ENCODE measurements at places on chromosomes 1 and 21.
A peak's percentile ranks its signal among the peaks of the same experiment; 100 is the strongest.

DNA sequence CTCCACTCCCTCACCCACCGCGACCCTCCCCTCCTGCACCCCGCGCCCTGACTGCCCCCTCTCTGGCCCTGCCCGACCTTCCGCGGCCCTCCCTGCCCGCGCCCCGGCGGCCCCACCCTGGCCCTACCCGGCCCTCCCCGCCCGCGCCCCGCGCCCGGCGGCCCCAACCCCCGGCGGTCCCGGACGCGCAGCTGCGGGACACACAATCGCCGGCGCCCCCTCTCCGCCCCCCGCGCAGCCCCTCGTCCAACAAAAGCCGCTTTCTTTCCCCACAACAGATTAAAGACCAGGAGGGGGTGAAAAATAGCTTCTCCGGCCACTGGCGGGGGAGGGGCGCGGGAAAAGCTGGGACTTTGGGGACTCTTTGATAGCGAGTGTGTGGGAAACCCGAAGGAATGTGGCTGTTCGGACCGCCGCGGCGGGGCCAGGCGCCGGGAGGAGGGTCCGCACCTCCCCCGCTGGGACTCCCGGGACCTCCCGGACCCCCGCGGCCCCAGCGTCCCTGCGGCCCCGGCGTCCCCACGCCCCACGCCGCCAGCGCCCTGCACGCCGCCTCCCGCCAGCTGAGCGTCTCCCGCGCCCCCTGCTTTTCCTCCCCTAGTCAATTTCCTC, 8.8 kb upstream of the ID3 start:
- no peak for DNase-seq

GRCh38 chr1:43731867-43732531, 24.7 kb downstream of the ST3GAL3 start:
- no peak for DNase-seq

- no peak for DNase-seq
Measured at GRCh38 chr1:58418283-58419228, 128.0 kb downstream of the OMA1 start.

DNA sequence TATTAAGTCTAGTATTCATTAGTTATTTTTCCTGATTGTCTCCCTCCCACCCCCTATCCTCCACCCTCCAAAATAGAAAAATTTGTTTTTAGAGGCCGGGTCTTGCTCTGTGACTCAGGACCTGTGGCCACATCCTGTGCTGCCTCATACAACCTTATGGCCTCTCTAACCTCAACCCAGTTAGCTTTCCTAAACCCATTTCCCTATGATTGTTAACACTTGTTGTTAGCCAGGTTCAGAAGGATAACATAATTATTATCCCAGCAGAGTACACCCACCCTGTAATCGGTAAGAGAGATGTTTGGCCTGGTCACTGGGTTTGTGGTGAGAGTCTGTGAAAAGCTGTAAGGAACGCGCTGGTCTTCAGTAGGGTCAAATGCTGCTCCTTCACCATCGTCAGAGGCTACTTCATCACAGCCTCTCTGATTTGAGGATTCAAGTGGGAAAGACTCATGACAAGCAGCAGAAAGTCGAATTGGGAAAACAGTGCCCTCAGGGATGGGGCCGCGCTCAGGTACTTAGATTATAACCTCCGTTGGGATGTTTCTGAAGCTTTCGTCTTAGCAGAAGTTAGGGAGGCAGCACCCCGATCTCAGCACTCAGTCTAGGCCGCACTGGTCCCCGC, 35.9 kb upstream of the HMGN1 start:
- no peak for DNase-seq

GRCh38 chr21:42939582-42940413, 14.4 kb upstream of the ERVH48-1 start:
- DNase-seq = peak; percentile 96

- no peak for DNase-seq
Measured at GRCh38 chr1:29519788-29520110, 283.4 kb downstream of the PTPRU start.

GRCh38 chr1:36523230-36523495, 40.5 kb upstream of the CSF3R start:
- DNase-seq = no peak

- DNase-seq = no peak
Measured at GRCh38 chr1:11156963-11157362, 32.2 kb upstream of the ANGPTL7 start.

GRCh38 chr1:234270581-234271242, 102.5 kb upstream of the COA6 start:
- DNase-seq = no peak

DNA sequence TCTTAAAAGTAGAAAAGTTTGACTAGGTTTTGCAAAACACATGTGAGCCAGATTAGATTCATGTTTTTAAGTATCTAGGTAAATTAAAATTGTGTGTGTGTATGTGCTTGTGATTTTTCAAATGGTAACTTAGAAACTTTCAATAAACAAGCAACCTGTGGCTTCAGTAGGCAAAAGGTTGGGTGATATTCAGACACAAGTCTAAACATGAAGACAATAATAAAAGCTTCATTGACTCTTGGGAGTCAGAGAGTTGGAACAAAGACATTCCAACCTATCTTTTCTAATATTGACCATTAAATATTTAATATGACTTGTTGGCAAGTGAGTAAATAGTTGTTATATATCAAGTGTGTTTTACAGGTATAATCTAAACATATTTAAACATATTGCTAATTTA, 1049.6 kb upstream of the ADGRL4 start:
- DNase-seq = no peak
